ENCODE measurements at places on chromosomes 2 and 18.

DNA sequence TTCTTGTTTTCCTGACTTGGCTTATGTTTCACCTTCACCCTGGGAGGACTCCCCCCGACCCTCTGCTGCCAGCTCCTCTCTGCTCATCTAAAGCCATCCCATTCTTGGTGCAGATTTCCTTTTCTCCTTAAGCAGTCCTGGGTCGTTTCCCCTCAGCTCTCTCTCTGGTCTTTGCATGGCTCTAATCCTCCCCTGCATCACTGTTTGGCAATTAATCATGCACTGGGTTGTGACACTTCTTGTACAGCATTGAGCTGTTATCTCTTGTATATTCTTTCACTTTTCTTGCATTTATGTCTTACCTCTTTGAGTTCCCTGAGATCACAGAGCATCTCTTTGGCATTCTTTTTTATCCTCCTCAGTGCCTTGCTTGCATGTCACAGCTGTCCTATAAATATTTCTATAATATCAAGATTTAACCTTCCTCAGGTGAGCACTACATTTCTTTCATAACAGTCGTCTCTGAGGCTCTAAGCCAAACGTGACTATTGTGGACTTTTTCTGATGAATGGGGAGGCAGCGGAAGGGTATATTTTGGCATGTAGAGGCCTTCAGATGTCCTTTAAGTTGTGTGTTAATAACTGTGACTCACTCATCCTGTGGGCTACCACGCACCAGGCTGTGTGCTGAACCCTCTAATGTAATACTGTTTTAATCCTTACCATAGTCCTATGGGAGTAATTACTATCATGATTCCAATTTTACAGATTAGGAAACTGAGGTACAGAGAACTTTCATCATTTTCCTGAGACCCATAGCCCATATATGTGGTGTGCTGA lies 507.5 kb downstream of the SLC4A3 start:
- no peak for DNase-seq

DNA sequence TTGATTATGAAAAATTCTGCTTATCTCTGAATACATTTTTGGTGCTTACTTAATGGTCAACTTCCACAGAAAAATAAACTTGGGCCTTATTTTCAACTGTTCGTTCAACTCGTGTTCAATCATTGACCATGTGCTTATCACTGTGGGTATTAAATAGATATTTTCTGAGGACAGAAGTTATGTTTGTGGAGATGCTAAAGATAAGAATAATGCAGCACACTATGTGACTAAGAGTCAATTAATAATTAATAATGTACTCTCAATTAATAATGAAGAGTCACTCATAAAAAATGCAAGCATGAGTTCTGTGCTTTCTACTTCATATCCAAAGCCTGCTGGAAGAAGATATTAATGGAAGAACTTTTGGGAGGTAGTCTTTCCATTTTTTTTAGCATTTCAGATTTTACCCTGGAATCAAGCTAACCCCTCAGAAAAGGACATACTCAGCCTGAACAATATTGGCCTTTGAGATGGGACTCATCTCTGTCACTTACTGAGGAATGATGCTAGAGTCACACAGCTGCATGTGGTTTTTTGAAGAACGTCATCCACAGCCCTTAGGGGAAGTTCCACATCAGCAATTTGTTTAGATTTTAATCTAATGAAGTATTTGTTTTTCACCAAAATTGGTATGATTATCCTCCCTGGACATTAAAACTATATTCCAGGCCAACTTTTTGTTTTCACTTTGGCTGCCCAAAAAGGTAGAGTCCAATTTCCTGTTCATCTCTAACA lies 191.9 kb upstream of the CRIM1 start:
- DNase-seq, result no peak

GRCh38 chr2:113228991-113229716 lies 49.6 kb downstream of the PAX8 start:
- DNase-seq, result no peak

- DNase-seq, result no peak
These were observed 11.4 kb downstream of the AGAP1 start for GRCh38 chr2:235505181-235505741.

GRCh38 chr2:13681936-13682335 lies 950.6 kb upstream of the LRATD1 start:
- no peak for DNase-seq

GRCh38 chr2:50513724-50514123 lies 518.2 kb downstream of the NRXN1 start:
- no peak for DNase-seq

DNA sequence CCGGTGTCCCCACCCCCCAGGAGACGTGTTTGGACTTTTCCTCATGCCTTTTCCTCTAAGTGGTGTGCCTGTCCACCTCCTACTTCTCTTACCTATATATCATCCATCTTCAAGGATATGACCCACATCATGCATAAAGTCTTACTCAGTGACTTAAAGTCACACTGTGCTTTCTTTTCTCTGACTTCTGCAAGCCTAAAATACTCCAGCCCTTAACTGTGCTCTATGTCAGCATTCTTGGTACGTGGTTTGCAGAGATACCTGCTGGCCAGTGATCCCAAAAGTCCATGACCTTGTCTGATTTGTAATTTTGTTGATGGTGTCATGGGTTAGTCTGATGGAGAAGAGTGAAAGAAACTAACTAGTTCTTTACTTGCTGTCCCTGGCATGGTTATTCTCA lies 393.6 kb upstream of the NRP2 start:
- no peak for DNase-seq

DNA sequence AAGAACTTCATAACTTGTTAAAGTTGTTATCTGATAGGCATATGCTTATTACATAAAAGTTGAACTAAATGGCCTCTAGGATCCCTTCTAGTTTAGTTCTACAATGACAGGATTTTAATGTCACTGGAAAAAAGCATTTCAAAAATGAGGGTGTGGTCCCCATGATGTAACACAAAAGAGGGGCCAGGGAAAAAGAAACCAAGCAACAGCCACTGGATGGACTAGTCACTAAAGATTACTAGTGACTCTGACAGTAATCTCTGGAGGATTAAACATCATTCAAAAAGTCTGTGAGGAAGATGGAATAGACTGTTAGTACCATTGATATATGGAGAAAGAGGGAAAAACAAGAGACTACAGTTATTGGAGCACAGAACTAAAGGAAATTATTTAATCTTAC lies 22.6 kb downstream of the SEPTIN10 start:
- no peak for DNase-seq

- no peak for DNase-seq
These were observed 20.1 kb upstream of the MGAT5 start for GRCh38 chr2:134233728-134234136.

DNA sequence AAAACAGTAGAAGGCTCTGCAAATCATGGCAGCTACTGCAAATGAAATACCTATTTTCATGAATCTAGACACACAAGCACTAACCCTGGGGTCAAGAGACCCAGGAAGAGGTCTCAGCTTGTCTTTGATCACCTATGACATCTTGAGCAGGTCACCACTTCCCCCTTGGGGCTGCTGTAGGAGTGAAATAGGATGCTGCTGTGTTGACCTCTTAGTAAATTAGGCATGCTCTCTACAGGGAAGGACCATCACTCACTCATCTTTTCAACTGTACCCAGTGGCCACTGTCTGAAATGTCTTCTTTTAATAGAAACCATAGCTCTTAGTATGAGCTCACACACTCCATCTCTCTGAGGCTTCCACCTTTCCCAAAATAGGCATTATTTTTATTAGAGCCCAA lies 83.8 kb downstream of the NCK2 start:
- no peak for DNase-seq

DNA sequence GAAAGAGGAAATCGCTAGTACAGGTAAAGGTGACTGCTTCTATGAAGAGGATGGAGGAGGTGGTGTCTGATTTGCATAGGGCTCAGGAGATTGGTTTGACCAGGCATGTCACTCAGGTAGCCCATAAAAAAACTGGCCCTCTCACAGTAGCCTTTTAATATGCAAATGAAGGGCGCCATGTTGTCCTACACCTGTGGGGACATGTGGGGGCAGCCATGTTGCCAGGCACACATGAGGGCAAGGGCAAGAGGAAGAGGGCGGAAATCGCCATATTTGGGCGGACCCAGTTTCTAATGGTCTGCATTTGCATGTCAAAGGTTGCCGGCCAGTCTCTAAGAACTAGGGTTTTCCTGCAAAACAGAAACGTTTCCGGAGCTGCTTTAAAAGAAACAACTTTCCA lies 1330.6 kb downstream of the DSC3 start:
- DNase-seq, result no peak

- no peak for DNase-seq
These were observed 5.8 kb downstream of the FZD7 start for GRCh38 chr2:202039278-202040078.

DNA sequence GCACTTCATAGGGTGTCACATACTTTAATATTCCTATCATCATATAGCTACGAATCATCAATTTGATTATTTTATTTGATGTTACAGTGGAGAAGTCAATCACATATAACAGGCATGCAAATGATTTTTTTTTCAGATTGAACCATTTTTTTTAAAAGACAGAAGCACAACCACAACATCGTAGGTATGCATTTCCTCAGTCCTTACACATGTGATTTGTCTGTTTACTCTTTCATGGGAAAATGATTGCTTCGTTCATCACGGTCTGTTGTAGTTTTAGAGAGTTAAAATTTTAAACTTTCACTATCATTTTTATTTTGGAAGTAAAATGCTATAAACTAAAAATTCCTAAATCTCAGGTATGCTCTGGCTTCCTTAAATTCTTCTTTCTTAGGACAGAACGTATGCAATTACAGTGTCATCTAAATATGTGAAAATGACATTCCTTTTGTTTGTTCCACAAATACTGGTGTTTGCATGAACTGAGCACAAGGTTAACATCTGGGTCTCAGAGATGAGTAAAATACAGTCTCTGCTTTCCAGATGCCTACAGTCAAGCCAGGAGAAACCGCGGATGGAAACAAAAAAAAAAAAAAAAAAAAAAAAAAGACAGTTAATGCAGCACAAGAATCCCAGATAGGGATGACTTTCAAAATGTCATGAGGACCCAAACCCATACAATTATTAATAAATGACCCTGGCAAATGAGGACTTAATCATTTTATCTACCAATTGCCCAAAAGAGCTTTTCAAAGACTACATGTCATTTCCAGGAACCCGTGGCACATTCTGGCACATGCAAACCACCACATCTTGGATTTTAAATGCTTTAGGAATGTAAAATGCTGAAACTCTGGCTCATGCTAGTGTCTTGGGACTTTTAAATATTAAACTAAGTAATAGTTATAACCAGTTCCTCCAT lies 201.2 kb downstream of the LRP1B start:
- no peak for DNase-seq

- DNase-seq, result no peak
These were observed 114.4 kb downstream of the ZNF385B start for GRCh38 chr2:179746981-179747380.

DNA sequence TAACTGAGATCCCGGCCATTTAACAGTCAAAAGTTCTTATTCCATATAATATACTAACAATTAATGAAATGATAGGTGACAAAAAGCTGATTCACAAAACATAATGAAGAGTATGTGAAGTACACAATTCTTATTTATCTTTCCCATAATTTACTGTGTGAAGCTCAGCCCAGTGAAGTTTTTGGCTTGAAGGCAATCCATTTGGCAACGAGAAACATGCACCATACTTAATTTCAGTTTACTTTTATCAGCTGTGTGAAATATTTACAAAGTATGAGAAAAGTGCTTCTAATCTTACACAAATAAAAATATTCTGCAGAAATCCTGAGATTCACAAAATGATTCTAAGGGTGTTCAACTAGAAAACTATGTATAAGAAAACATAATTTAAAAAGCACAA lies 12.3 kb downstream of the FAM98A start:
- DNase-seq, result no peak

DNA sequence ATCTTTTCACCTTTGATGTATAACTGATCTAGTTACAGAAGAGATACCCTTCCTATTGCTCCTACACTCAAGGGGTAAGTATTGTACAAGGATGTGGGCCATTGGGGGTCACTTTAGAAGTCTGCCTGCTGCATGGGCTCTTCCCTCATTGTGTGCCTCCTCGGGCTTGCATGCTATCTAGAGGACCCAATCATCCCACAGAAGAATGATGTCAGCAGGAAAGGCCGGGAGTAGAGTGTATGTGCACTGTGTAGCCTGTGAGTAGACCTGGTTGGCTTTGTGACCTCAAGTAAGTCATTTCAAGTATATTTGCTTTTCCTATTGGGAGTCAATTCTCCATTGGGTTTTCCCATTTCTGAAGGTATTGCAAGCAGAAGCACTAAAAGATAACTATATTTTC lies 129.5 kb upstream of the TRIB2 start:
- DNase-seq, result no peak

GRCh38 chr2:223219872-223220657 lies 168.1 kb downstream of the KCNE4 start:
- no peak for DNase-seq

DNA sequence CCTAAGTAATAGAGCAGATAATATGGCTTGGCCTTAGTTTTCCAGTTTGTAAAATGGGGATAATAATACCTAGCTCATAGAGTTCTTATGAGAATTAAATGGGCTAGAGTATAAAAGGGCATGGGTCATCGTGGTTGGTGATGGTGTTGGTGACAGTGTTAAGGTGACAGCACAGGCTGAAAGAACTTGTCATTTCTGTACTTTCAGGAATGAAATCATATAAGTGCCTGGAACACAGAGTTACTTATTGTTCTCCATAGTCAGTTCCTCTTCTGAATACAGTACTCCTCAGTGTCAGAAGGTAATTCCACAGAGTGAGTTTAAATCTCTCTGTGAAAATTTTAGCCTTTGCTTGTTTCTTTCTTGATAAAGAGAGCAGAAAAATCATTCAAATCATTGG lies 42.4 kb downstream of the KIF5C start:
- DNase-seq, result no peak

DNA sequence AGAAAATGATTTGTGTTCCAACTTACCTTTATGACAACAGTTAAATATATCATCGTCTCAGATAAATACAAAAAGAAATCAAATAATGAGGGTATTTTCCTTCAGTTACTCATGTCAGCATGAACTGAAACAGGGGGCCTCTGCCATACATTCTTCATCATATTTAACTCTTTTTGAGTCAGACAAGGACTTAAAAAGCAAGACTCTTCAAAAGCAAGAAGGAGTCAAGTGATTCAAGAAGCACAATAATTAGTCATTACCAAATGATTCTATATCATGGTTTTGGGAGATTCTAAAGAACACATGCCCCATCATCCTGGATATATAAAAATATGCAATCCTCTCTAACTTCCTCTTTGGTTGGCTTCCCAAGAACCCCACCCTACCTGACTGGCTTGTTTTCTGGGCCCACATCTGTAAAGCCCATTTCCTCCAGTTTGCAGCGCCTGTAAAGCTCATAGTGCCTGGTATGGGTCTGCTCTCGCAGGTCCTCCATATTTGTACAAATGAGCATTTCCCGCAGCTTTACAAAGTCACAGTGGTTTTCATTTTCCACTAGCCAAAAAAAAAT lies 49.7 kb downstream of the SEPTIN10 start:
- no peak for DNase-seq

GRCh38 chr2:241620419-241620769 lies 16.6 kb downstream of the THAP4 start:
- no peak for DNase-seq

- DNase-seq, result no peak
These were observed 580.5 kb upstream of the NXPH2 start for GRCh38 chr2:139360654-139361053.

DNA sequence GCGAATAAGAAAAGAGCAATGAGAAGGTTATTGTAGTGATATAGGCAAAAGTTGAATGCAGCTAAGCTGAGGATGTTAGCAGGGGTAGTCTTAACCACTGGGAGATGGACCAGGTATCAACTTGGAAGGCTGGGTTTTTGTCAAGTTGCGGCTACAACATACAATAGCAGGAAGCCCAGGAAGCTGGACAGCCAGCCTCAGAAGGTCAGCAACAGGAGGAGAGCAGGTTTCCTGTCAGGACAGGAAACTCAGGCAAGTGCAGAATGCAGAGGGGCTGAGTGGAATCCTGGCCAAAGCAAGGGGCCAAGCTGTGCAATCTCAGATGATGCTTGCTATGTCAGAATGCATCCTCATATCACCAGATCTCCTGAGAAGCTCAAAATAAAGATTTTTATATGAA lies 530.0 kb upstream of the ID2 start:
- no peak for DNase-seq
